Adrenal gland (tissue), 19 donors: ENCODE measurements at places on chromosomes 1 and 21. TPM values are rescaled to one million over a fixed set of nuclear protein-coding genes. Genes with fewer than 3 reads are reported as not detected.
A peak's percentile ranks its signal among the peaks of the same experiment; 100 is the strongest.

ZBTB7B gene
- polyA plus RNA-seq: 97.3 TPM

FAM72D gene
- 0.40 TPM for polyA plus RNA-seq

RAVER2 gene
- 7.1 TPM for polyA plus RNA-seq

DNA sequence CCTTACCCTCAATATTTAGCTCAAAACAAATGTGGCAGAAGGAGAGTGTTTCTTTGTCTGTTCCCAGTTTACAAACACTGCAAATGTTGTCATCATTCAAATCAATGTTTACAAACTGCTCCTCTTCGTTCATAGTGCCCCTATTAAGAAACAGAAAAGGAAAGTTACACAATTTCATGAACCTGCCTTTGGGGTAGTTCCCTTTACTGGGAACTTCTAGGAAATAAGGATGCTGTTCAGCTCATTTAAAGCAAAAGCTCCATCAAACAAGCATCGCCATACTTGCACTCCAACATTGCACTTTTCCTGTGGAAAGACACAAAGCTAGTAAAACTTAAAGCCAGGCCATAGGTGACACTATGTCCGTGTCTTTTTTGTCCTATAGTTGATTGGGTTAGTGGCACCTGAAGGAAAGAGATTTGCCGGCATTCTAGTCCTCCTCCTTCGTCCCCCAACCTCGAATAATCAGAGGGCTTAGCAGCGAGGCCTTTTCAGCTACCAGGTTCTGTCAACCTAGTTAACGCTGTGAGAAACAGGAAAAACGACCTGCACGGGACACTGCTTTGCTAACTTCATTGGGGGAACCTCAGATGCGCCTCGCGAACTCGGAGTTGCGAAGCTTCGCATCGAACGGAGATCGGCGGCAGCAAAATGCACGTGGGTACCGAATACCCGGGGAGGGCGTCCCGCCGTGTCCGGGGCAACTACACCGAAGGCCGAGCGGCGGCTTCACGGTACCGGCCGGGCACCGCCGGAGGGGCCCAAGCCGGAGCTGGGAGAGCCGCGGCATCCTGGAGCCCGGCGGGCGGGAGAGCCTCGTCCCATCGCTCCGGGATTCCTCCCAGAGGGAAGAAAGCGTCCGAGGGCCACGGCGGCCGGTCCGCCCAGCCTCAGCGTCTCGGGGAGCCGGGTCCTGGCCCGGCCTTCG, 706 bp downstream of the C21orf91 start:
- peak; percentile 42 for DNase-seq

- no peak for DNase-seq
Measured at GRCh38 chr1:32965251-32965747, 690 bp upstream of the RNF19B start.

- no peak for DNase-seq
Measured at GRCh38 chr1:213409971-213410370, 358.9 kb downstream of the RPS6KC1 start.
